ENCODE measurements at places on chromosomes 2 and 18.

- no peak for DNase-seq
Observed at GRCh38 chr18:67864677-67865340, 348.3 kb upstream of the DSEL start.

DNA sequence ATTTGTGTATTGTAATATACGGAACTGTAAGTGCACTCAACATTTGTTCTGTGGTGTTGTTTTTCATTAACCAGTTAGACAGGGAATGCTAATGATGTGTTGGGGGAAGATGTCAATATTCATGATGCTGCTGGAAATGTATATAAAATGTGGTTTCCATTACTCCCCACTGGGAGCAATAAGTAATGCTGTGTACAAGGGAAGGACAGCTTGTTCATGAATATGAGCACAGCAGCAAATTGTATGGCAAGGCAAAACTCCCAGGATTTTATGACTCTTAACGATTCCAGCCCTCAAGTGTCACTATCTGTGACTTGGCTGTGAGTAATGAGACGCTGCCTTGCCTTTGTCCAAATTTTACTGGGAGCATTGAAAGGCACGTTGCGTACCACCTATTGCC is 312.4 kb upstream of the DDX18 start:
- DNase-seq = no peak

GRCh38 chr18:35582899-35583558 is 1.5 kb downstream of the GALNT1 start:
- no peak for DNase-seq

GRCh38 chr2:230944123-230944653 is 19.1 kb upstream of the GPR55 start:
- DNase-seq = no peak

GRCh38 chr18:58863539-58864145 is 1.0 kb upstream of the ZNF532 start:
- no peak for DNase-seq

DNA sequence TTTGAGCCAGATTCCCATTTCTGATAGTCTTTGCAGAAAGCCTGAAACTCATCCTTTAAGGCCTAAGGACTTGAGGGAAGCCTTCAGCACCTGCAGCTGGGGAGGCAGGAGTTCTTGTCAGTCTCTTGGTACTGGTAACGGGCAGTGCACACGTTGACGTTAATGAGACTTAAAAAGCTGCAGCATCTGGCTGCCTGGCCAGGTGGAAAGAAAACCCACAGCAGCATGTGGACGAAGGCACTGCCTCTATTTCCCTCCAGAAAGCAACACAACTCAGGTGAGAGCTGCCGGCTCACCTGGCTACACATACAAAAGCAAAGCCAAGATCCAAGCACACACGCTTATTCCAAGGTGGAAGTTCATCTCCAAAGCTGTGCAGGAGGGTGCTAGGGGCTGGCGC is 178.8 kb downstream of the ANAPC1 start:
- DNase-seq = no peak

- no peak for DNase-seq
Observed at GRCh38 chr18:5693699-5694294, 150.0 kb upstream of the EPB41L3 start.

DNA sequence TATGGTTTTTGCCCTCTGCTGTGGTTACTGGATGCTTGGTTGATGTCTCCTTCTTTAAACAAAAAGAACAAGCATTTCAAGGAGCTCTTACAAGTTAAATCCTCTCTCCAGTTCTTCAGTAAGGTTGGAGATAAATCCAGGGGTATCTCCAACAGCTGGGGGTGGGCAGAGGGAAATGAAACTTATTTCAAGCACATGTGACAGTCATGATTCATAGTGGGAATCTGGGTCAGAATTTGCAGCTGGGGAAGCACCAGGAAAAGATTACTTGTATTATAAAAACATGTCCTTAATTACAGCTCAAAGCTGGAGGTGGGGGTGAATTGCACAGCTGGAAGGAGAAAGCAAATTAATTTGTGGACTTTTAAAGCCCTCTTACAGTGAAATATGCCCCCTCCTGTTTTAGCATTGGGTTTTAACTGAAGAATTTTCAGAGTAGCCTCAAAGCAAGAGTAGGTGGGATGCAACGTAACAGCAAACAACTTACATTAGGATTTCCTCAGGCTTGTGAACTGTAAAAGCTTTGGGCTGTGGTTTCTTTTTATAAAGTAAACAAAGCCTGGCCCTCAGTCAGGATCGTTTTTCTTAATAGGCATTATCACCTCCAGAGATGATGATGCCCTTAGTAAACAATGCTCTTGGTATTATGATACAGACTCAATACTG is 596.4 kb downstream of the NYAP2 start:
- DNase-seq = no peak

- no peak for DNase-seq
Observed at GRCh38 chr2:207901829-207902228, 123.5 kb downstream of the PLEKHM3 start.

- no peak for DNase-seq
Observed at GRCh38 chr2:173803449-173803848, 161.7 kb downstream of the SP3 start.

DNA sequence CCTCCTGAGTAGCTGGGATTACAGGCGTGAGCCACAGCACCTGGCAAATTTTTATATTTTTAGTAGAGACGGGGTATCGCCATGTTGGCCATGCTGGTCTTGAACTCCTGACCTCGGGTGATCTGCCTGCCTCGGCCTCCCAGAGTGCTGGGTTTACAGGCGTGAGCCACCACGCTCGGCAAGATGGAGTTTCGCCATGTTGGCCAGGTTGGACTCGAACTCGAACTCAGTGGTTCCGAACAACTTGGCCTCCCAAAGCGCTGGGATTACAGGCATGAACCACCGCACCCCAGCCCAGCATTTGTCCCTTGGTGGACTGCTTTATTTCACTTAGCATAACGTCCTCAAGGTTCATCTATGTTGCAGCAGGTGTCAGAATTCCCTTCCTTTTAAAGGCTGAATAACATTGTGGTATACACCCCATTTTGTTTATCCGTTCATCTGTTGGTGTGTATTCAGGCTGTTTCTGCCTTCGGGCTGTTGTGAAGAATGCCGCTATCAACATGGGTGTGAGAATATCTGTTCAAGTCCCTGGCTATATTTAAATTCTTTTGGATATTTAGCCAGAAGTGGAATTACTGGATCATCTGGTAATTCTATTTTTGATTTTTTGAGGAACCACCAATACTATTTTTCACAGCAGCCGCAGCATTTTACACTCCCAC is 1.2 kb upstream of the CENPA start:
- DNase-seq = no peak

- DNase-seq = no peak
Observed at GRCh38 chr2:37268111-37268510, 36.7 kb downstream of the NDUFAF7 start.
